Urothelium cell line (cell line): ENCODE measurements at places on chromosomes 11 and 22.
A peak's percentile ranks its signal among the peaks of the same experiment; 100 is the strongest.

DNA sequence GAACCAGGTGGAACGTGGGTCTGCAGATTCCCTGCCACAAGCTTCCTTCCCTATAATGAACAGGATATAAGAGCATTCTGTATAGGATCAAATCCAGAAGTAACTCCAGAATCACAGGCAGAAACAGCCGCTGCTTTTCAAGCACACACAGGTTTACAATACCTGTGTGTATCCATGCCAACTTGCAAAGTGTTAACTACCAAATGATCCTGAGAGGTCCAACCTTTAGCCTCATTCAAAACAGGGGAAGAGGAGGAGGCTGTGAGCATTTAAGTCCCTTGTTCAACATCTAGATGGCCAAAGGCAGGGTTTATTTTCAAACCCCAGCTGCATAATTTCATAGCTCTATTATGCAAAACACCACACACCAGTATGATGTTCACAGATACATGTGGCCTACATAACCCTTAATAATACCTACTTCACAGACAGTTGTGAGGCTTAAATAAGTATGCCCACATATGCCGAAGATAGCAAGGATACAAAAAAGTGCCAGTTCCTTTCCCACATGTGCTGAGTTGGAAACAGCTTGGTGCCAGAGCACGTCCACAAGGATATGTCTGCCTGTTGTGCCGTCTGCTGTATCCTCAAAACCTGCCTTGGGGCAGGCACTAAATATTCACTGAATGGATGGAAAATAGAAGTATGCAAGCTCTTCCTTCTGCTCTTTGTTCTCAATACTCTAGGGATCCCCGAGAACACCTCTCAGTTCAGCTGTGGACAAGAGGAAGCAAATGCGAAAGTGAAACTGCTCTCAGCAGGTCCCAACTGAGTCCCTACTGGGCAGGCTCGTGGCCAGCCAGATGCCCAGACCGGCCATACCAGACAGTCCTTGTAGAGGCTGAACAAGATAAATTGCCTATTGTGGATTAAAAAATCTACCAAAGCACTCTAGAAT lies 66.8 kb downstream of the LARGE1 start:
- peak; percentile 69 for DNase-seq

DNA sequence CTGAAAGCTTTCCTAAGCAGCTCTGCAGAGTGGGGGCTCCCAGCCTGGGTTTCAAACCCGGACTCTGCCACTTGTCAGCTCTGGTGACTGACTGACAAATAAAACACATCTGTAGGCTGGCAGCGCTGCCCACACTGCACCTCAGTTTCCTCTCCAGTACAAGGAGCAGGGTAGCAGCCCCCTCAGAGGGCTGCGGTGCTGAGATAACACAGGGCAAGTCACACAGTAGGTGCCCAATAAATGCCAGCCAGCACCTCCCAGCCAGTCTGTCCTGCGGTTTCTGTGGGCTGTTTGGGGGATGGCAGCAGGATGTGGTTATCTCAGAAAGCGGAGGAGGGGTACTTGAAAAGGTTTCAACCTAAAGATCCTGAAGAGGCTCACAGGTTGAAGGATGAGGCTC lies 1.5 kb downstream of the SYT12 start:
- peak; percentile 78 for DNase-seq

- no peak for DNase-seq
Observed at GRCh38 chr11:67441731-67442351, 1.4 kb downstream of the CORO1B start.

- no peak for DNase-seq
Observed at GRCh38 chr11:119859684-119860083, 130.7 kb upstream of the NECTIN1 start.

DNA sequence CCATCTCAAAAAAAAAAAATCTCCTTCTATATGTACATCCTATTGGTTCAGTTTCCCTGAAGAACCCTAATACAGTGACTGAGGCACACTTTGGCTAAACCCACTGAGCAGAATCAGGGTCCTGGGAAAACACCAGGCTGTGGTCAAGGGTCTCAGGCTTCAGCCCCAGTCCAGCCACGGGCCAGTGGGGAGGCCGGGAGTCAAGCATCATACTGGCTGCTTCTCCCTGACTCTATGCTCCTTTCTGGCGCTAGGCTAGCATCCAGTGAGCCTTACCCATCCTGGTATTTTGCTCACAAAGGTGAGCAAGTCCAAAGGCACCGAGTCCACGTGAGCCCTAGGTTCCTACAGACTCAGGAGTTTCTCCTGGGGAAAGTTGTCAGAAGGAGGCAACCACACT lies 752.5 kb downstream of the BRD1 start:
- no peak for DNase-seq

DNA sequence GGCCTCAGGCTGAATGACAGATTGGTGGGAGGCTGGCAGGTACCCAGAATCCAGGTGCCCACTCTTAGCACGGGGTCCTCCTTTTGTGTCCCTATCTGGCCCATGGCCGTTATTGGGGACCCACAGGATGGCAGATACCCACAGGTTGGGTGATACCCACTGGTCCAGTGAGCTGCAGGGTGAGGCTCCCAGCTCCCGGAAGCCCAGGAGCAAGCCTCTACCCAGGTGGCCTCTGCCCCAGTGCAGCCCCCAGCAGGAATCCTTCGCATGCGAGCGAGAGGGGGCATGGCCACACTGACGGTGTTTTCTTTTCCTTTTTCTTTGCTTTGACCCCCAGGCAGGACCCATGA lies 116.1 kb downstream of the PHF21B start:
- no peak for DNase-seq

- DNase-seq, result peak; percentile 66
Observed at GRCh38 chr22:41596776-41597634, 7.4 kb upstream of the PMM1 start.

DNA sequence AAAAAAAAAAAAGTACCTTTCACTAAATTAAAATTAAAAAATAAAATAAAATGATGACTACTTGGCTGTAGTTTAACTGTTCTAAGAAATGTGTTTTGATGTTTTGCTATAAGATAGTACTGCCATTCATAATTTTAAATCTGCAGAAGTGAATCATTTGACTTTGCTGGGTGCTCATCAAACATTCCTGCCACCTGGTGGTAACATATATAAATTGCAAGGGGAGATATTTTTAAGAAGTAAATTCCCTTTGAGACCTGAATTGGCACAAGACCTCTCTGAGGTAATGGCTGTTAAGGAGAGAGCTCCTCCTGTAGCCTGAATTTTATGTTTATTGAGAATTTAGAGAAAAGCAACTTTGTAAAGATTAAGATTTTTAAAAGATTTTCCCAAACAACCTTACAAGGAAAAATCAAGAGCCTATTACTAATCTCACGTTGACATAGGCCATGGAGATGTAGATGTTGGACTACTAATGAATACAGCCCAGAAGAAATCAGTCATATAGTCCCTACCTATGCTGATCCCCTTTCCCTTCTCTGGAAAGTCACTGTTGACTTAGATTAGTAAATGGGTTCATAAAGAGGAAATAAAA lies 11.9 kb upstream of the NARS2 start:
- peak; percentile 30 for DNase-seq
